Urinary bladder (tissue), 4 donors: ENCODE measurements at places on chromosomes 2 and 18. TPM values are rescaled to one million over a fixed set of nuclear protein-coding genes. Genes with fewer than 3 reads are reported as not detected.

DNA sequence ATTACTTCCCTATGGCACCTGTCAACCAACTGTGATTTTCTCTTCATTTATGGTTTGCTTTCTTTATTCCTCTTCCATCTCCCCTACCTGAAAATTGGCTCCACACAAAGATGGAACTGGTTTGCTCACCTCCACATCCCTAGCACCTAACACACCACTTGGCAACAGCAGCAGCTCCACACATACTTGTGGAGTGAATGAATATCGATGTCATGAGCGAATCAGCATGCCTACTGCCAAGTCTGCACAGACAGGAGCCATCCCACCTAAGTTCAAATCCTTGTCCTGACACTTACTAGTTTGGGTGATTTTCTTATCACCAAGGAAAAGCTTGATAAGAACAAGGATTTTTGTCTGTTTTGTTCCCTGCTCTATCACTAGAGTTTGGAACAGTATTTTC lies 191.4 kb upstream of the TMEM200C start:
- no peak for DNase-seq

- no peak for DNase-seq
These were observed 121.1 kb upstream of the FN1 start for GRCh38 chr2:215556979-215557378.

SERPINB12 gene
- total RNA-seq: not detected

CYTIP gene
- total RNA-seq: 3.4 TPM

FAM161A gene
- 15.3 TPM for total RNA-seq

GRCh38 chr2:214706986-214707385 lies 102.5 kb downstream of the BARD1 start:
- no peak for DNase-seq

RAB17 gene
- 1.7 TPM for total RNA-seq

BCL11A gene
- total RNA-seq: 10.9 TPM

GRCh38 chr2:168424112-168424951 lies 31.7 kb upstream of the CERS6 start:
- no peak for DNase-seq

UGT1A8 gene
- 0.16 TPM for total RNA-seq

- DNase-seq: no peak
These were observed 23.3 kb upstream of the MAPRE3 start for GRCh38 chr2:26946841-26947784.

POTEJ gene
- not detected for total RNA-seq

DNA sequence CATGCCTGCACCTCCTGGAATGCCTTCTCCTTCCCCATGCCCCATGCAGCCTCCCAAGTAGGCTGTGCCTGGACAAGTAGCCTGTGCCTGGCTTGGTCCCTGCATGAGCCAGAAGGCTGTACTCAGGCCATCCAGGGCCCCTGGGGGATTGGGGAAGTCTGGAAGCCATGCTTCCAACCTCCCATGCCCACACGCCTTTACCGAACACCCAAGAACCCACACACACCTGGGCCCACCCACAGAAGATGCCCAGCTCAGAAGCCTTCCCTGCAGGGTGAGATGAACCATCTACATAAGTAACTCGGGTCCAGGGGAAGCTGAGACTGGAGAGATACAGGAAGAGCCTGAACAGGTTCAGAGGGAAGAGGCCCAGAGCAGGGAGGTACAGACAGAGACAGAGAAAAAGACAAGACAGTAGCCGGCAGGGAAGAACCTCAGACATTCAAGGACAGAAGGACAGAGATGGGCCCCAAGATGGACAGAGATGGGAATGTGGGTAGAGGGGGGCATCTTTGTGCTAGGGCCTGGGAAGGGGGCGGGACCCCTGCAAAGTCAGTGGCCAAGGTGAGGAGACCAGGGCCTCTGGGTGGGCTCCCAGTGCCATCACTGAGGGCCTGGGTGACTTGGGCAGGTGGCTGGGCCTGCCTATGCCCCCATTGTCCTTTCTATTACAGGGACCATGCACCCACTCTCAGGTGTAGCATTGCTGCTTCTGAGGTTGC lies 4.3 kb downstream of the BIN1 start:
- no peak for DNase-seq

NEU2 gene
- not detected for total RNA-seq

ASIC4 gene
- 0.32 TPM for total RNA-seq

DNA sequence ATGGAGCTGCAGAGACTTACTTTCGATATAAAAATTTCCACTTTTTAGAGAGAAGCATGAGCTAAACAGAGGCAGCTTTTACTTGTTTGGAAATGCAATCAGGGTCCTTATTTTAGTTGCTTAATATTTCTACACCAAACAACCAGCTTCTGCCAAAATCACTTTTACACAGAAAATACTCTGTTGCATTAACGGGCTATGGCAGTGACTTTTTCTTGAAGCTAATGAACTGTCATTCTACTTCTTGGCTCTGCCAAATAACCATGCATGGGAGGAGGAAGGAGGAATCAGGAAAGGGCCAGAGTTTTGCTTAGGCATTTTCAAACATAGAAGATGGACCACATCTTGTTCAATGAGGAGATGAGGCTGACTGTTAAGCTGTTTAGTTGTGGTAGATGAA lies 23.6 kb upstream of the LTBP1 start:
- no peak for DNase-seq

- no peak for DNase-seq
These were observed 95.4 kb downstream of the C1QL2 start for GRCh38 chr2:119063177-119063576.

CPO gene
- 0.53 TPM for total RNA-seq

- no peak for DNase-seq
These were observed 48.4 kb upstream of the APCDD1 start for GRCh38 chr18:10405816-10406663.

PRKAG3 gene
- 1.2 TPM for total RNA-seq

DNA sequence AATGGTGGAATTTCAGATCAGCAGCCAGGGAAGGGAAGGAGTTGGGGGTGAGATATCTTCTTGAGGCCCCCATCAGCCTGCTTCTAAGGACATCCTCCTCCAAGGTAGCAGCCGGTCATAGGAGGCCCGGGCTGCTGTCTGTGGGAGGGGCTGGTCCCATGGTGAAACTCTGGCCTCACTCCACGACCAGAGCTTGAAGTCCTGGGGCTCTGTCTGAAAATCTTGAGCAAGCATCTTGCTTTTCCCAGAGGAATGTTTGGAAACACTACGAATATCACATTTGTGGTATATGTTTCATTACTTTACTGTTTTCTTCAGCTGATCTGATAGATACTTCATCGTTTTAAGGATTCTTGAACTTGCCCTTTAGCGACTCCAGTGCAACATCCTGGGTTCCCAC lies 103.7 kb downstream of the CTAGE1 start:
- DNase-seq: no peak

SFTPB gene
- not detected for total RNA-seq

IL1RN gene
- 6.7 TPM for total RNA-seq

GRCh38 chr2:161355106-161355505 lies 46.9 kb downstream of the PSMD14 start:
- no peak for DNase-seq

GRCh38 chr2:129178356-129178755 lies 801.1 kb upstream of the RAB6C start:
- no peak for DNase-seq

OSGEPL1 gene
- 20.4 TPM for total RNA-seq

ABI2 gene
- 55.0 TPM for total RNA-seq

STK39 gene
- total RNA-seq: 37.7 TPM

CTAGE1 gene
- total RNA-seq: not detected
